ENCODE measurements at places on chromosomes 1 and 21. TPM values are rescaled to one million over a fixed set of nuclear protein-coding genes. Genes with fewer than 3 reads are reported as not detected.

Gene LRRC39
- 0.54 TPM for total RNA-seq

Gene ZSCAN20
- 2.1 TPM for total RNA-seq

Gene SMCP
- not detected for total RNA-seq

Gene LAPTM5
- total RNA-seq, result 477 TPM

Data from T-helper 1 cell treated with Interleukin-12 subunit alpha and Interleukin-12 subunit beta and Interleukin-4 antibody, amounts not matched to agents 30 ng/mL and 1 ng/mL, for 36 hours (primary cell).